ENCODE measurements at places on chromosomes 2 and 18.

GRCh38 chr2:38095996-38096861 lies 20.3 kb upstream of the CYP1B1 start:
- DNase-seq = no peak

DNA sequence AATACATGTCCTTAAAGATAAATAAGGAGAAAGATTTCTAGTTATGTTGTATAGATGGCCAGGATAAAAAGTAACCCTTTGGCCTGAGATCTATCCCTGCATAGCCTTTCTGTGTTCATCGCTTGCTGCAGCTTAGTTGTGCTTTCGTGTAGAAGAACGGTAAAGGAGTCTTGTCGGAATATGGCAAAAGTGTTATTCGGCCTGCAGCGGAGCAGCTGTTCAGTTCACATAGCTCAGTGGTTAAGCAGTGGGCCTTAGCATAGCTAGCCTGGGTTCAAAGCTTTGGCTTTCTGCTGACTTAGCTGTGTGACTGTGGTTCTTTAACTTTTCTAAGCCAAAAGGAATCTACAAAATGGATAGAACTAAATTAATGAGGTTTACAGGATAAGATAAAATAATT lies 55.4 kb downstream of the MALT1 start:
- no peak for DNase-seq

- no peak for DNase-seq
These were observed 95.6 kb upstream of the NOSTRIN start for GRCh38 chr2:168706806-168707205.

- no peak for DNase-seq
These were observed 269.8 kb upstream of the HDAC4 start for GRCh38 chr2:239670463-239671120.

DNA sequence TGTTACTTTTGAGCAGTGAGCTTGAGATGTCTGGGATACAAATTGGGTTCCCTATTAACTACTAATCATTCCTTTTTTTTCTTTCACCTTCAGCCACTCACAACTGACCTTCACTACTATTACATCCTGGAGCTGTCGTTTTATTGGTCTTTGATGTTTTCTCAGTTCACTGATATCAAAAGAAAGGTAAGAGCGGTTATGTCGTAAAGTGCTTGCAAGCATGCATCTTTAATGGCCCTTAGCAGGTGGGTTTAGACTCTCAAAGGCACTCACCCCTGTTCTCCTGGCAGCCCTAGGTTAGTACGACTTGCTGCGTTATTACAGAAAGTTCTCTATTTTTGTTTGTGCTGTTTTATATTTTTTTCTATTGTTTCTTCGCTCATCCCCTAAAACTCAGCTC lies 107.6 kb upstream of the NOSTRIN start:
- no peak for DNase-seq

DNA sequence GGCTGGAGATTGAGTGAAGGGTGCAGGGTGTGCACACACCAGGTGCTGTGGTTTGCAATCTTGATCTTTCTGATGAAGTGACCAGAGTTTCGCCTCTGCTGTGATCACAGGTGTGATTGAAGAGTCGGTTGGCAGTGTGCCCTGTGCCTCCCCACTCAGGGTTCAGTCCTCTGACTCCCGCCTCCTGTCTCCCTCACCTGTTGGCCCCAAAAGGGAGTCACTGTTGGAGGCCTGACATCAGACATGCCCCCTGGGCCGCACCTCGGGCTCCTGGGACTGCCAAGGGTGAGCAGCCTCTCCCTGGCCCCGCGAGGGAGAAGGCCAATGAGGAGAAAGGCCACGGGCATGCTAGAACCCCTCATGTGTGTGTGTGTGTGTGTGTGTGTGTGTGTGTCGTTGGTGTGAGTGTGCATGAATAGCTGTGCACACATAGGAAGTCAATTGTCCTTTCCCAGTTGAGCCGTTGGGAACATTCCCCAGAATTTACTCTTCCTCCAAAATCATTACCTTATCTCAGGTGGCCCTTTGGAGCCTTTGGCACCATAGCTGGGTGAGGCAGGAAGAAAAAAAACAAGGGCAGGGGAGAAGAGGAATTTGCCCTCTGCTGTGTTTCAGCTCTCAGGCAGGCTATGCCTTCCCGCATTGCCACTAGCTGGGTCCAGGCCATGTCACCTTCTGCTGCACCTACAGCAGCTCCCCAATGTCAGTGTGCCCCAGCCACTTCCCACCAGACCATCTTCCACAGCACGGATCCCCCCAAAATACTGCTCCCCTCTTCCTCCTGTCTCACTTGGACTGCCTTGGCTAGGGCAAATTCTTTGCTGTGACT lies 78.1 kb upstream of the LAPTM4A start:
- no peak for DNase-seq

DNA sequence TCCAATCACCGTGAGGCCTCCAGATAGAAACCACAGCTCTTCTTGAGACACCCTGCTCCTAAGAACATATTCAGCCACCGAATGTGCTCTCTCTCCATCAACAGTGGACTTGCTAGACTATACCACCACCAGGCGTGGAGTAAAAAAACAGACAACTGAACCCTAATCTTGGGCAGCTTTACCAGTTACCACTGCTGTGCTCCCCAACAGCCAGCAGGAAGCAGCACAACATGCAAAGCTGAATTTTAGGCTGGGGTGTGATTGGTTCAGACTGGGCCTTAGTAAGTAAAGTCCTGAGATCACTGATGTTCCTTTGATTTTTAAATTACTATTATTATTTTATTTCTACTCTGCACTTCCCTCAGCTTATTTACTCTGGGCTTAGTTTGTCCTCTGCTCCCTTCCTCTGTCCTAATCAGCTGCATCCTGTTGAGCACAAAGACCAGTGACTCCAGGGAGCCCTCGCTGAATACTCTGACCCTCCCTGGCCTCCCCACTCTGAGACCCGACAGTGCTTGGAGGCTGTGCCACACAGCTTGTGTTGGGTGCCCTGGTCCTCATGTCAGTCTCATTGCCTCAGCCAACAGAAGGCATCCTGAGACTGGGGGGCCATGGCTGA lies 21.9 kb downstream of the MRPL35 start:
- DNase-seq = no peak

- DNase-seq = no peak
These were observed 53.8 kb downstream of the GRB14 start for GRCh38 chr2:164567335-164567989.

DNA sequence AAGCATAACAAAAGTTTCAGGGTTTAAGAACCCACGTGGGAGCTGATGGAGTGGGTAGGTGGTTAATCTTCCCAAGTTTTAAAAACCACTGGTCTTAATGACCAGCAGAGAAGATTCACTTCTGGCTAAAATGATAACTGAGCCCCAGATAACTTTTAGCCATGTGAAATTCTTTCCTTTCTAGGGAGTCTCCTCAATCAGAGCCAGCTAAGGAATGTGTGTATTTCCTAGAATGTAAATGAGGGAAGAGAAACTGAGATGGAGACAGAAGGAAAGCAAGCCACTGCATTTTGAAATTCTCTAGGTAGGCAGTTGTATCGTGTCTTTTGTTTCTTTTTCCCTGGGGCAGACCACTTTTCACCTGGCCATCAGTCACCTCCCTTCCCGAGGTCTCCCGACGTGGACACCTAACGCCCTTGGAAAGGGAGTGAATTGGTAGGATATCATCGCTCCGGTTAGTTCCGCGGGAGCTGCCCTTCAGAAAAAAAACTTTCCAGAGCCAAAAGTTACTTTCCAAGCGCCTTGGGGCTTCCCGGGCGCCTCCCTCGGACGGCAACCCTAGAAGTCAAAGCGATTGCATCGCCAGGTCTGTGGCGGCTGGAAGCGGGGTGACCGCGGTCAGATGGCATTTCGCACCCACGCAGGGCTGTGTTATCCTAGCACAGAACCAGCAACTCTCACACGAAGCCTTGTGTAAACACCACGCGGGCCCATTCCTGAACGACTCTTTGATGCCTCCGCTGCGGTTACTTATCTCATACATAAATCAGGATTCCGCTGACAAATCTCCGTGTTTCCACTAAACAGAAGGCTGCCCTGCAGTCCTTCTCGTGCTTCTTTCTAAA lies 1.3 kb downstream of the COLEC12 start:
- DNase-seq = no peak

DNA sequence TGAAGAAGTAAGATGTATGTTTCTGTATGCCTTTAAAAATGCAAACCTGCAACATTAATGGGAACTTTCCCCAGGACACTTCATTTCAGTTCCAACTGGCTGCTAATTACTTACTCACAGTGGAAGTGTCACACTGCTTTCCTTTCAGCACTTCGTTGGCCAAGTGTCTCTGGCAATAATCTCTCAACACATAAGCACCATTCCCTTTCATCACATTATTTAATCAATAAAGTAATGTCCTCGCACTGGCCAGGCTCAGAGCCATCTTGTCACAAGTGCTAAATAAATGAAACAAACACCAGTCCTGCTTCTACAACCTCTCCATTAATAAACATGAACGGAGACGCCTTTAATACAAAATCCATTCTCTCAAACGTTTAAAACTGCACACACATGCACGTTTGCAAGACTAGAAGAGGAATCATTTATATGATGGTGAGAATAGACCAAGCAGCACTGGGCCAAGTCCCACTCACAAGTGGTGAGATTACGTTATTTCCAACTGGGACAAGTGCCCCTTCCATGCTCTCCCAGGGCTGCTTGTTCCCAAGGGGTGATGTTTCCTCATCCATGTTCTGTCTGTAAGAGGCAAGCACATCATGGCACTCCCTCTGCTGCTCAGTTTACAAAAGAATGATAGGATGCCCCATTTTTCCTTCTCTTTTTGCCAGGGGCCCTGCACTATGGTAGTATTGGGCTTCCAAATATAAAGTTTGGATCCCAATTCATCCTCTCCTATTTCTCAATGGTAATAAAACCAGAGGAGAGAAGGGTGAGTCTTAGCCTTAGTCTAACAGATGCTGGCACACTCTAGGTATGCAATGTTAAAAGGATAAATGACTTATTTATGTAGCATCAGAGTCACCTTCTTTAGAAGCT lies 56.8 kb upstream of the ETAA1 start:
- DNase-seq = no peak

- DNase-seq = no peak
These were observed 100.7 kb upstream of the CCDC195 start for GRCh38 chr2:224816816-224817215.

GRCh38 chr2:100242891-100243619 lies 79.2 kb downstream of the LONRF2 start:
- peak; percentile 25 for DNase-seq

- no peak for DNase-seq
These were observed 314.4 kb upstream of the CDH7 start for GRCh38 chr18:65436430-65436829.
